Activated T-helper 1 cell treated with anti-CD3 and anti-CD28 coated beads, Interleukin-2, amount 50 U/mL, for 16 hours (primary cell): ENCODE measurements at places on chromosomes 7 and 10.

GRCh38 chr7:75698358-75698757, 40.4 kb downstream of the HIP1 start:
- DNase-seq: no peak

GRCh38 chr7:124701955-124702354, 63.6 kb downstream of the GPR37 start:
- DNase-seq: no peak

DNA sequence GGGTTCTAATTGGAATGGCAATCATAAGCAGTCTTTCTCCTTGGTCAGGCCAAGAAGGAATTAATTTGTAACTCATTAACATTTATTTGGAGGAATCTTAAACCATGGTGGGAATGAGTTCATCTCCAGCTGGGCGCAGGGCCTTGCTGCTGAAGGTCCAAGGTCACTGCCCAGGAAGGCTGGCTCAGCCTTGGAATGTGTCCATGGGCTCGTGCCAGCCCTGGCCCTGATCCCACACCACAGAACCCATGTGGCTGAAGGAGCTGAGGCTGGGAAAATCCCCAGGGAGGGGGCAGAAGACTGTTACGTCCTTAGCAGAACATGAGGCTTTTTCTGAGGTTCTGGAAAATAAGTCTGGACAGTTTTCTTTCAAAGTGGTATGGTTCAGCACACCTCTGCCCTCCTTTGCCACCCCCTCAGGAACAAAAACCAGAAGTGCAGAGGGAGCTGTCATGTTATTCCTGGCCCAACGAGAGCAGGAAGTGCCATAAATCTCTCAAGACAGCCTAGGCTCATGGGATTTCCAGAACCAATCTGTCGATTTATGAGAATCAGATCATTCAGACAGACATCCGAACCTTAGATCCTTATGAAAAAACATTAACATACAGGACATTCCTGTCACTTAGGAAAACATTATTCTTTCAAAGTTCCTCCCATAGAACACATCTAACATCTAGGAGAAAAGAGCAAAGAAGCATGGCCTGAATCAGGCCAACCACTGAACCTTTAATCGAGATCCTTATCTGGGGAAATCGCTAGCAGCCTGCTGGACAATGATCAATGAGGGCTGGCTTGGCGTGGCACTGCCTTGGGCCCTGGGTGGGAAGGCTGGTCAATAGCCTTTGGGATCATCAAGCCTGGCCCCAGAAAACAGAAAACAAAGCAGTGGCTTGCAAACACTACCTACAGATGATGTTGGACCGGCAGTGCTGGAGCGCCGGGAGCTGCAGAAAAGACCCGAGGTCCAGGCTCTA, 134.3 kb downstream of the TAX1BP1 start:
- DNase-seq: no peak

GRCh38 chr7:66921396-66921917, 432 bp downstream of the TMEM248 start:
- no peak for DNase-seq

- no peak for DNase-seq
These were observed 13.1 kb downstream of the DDC start for GRCh38 chr7:50552139-50552538.

DNA sequence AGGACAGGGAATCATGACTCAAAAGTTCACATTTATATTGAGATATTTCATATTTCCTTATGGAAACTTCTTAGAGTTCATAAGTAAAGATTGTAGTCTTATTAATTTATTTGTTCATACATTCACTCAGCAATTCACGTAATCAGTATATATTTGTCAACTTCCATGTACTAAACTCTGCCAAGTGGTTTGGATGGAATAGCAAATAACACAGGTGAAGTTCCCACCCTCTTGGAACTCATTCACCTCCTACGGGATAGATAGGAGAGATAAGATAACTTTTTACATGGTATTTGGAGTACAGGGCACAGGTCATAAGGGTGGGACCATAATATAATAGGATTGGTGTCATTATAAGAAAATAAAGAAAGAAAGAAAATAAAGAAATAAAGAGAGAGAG, 234.0 kb downstream of the CDC14C start:
- no peak for DNase-seq

GRCh38 chr10:62724465-62724864, 80.1 kb upstream of the ADO start:
- DNase-seq: no peak

GRCh38 chr7:154424350-154424749, 372.2 kb downstream of the DPP6 start:
- no peak for DNase-seq

DNA sequence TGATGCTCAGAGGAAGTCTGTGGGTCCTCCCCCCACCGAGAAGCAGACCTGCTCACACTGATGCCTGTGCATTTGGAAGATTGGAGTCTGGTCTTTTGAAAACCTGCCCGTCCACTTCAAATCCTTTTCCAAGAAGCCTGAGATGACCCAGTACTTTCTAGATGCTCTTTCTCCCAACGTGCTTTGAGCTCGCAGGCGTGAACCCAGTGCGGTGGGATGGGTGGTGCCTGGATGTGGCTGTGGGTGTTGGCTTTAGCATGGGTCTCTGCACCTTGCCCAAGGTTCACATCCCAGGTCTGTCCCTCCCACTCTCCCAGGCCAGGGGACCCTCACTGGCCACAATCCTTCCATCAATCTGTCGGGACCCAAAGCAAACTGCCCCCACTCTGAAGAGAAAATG, 170.2 kb downstream of the ADARB2 start:
- no peak for DNase-seq

GRCh38 chr7:52715701-52716100, 319.7 kb upstream of the POM121L12 start:
- no peak for DNase-seq

DNA sequence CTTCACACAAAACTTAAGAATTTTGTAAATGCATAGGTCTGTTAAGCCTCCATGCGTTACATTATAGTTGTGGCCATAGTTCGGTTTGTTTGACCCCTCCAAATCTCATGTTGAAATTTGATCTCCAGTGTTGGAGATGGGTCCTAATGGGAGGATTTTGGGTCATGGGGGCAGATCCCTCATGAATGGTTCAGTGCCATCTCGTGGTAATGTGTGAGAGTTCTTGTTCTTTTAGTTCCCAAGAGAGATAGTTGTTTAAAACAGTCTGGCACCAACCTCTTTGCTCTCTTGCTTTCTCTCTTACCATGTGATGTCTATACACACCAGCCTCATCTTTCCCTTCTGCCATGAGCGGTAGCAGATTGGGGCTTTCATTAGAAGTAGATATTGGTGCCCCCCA, 264.3 kb downstream of the TCF7L2 start:
- DNase-seq: no peak

DNA sequence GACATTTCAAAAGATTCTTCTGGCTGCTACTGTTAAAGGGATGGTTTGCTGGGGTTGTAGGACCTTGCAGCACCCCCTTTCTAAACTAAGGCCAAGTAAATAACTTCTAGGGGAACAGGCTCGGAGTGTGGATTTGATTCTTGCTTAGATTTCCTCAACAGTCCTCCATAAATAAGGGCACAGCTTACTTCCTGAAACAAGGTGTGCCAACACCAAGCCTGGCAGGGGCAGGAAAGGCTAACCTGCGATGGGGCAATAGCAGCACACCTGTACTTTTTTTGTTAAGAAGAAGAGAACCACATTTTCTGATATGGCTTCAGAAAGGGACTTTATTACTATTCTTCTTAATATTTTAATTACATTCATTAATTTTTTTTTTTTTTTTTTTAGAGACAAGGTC, 121.9 kb downstream of the RNF216 start:
- no peak for DNase-seq

GRCh38 chr7:3106361-3106826, 62.7 kb upstream of the CARD11 start:
- no peak for DNase-seq

GRCh38 chr10:12946372-12946771, 55.1 kb downstream of the CCDC3 start:
- DNase-seq: no peak

DNA sequence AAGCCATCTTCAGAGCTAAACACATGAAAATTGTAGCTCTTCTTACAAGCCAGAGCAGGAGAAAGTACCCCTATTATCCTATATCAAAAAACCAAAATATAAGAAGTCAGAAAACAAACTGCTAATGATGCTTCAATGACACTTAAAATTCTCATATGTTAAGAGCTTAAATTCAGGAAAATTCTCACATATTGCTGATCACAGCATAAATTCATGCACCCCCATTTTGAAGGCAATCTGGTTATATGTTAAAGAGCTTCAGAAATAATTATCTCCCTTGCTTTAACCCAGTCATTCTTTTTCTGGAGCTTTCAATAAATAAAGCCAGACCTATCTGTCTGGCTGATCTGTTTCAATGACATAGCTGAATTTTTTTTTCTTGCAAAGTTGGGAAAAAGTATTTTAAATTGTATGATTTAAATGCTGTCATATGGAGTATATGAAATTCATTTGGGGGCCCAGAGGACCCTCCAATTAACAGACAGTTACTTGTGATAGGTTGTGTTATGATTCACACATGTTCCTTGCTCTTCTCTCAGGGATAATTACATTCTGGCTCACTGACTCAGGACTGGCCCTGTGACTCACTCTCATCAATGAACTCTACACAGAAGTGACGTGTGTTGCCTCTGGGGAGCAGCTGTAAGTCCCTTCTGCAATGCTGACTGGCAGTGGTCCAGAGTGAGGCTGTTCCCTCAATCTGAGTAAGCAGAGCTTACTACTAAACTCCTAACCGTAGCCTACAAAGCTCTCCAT, 85.2 kb downstream of the HGF start:
- DNase-seq: no peak

- no peak for DNase-seq
These were observed at the start of gene COL13A1 for GRCh38 chr10:69801434-69802315. TSS of gene COL13A1 (plus strand) at chr10:69801906. CDS start at chr10:69802424, 518 bp downstream.

DNA sequence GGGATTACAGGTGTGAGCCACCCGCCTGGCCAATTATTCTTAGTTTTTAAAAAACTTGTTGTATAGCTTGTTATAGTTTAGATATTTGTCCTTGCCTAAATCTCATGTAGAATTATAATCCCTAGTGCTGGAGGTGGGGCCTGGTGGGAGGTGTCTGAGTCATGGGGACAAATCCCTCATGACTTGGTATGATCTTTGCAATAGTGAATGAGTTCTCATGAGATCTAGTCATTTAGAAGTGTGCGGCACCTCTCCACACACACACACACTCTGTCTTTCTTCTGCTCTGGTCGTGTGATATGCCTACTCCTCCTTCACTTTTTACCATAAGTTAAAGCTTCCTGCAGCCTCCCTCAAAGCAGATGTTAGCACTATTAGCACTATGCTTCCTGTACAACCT, 37.2 kb downstream of the FAM149B1 start:
- no peak for DNase-seq

- DNase-seq: no peak
These were observed 81.6 kb downstream of the SAMD9 start for GRCh38 chr7:93036149-93036640.

DNA sequence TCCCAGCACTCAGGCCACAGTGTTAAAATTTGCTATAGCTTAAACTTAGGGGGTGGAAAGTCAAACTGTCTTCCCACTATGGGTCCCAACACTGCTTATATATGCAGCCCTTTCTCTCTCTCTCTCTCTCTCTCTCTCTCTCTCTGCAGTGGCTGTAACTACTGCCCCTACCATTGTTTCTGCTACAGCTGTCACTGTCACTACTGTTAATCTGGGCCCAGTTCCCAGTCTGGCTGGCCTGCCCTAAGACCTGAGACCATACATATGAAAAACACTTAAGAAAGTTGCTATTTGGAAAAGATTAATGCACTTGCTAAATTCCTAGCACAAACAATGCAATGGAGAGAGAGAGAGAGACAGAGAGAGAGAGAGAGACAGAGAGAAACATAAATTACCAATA, 78.6 kb downstream of the THSD7A start:
- DNase-seq: no peak

DNA sequence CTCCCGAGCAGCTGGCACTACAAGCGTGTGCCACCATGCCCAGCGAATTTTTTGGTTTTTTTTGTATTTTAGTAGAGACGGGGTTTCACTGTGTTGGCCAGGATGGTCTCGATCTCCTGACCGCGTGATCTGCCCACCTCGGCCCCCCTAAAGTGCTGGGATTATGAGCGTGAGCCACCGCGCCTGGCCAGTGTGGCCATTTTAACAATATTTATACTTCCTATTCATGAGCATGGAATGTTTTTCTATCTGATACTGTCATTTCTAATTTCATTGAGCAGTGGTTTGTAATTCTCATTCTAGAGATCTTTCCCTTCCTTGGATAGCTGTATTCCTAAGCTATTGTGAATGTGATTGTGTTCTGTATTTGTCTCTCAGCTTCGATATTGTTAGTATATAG, 96.2 kb downstream of the GLCCI1 start:
- no peak for DNase-seq

- no peak for DNase-seq
These were observed 107.9 kb downstream of the JCAD start for GRCh38 chr10:29951441-29951931.

GRCh38 chr10:29426420-29426819, 137.6 kb downstream of the LYZL1 start:
- DNase-seq: no peak

GRCh38 chr7:88396948-88397322, 90.2 kb upstream of the STEAP4 start:
- no peak for DNase-seq

DNA sequence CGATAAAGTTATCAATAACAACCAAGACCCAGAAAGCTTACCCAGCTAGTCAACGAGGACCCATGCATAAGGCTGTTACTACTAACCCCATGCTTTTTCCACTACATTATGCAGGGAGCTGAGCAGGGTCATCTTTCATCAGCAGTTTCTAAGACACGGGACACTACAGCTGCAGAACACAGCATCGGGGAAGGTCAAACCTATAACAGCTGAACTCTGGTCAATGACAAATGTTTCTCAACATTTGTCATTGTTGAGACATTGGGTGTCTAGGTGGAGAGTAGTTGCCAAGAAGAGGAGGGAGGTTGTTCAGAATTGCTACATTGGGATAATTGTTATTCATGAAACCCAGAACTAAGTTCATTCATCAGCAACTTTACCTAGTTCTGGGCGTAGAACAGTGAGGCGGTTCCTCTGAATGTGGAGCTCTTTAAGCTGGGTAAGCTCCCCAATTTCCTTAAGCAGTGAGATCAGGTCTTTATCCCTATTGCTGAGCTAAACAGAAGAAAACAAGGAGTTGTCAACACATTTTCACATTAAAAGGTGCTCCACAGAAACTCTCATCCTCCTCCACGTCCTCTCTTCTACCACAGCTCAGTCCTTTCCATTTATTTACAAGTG, 105.6 kb downstream of the ZNF22 start:
- no peak for DNase-seq

DNA sequence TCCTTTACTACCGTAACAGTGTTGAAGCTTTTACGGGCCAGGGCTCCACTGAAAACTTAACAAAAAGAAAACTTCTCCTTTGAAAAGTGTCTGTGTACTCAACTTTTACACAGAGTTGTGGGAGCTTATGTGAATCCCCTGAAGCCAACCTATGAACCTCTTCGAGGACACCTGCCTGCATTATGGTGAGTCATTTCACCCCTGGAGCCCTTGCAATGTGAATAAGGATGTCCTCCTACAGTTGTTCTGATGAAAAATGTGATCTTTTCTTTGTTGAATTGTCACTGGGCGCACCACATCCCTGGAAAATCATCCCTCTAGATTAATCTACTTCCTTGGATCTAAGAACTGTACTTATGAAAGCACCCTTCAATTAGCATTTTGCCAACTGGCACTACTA, 93.2 kb downstream of the SORCS1 start:
- DNase-seq: no peak

- DNase-seq: no peak
These were observed 48.3 kb upstream of the TMEM236 start for GRCh38 chr10:17703706-17704105.

- DNase-seq: no peak
These were observed 631.8 kb downstream of the GRID1 start for GRCh38 chr10:85734791-85735190.
